ENCODE measurements at places on chromosomes 6 and 20.

- no peak for DNase-seq
Measured at GRCh38 chr6:69936674-69937363, 70.5 kb downstream of the COL19A1 start.

- DNase-seq: peak; percentile 54
Measured at GRCh38 chr6:33700391-33701050, 11.0 kb downstream of the UQCC2 start.

- peak; percentile 27 for DNase-seq
Measured at GRCh38 chr6:11538052-11538818, 686 bp downstream of the TMEM170B start.

GRCh38 chr6:28323813-28324424, 12.0 kb downstream of the ZSCAN31 start:
- DNase-seq: no peak

GRCh38 chr6:160412993-160413392, 64.8 kb downstream of the SLC22A3 start:
- no peak for DNase-seq

- DNase-seq: peak; percentile 2
Measured at GRCh38 chr6:65123521-65123920, 583.5 kb downstream of the EYS start.

- DNase-seq: no peak
Measured at GRCh38 chr20:54184071-54184470, 10.3 kb upstream of the CYP24A1 start.

- DNase-seq: peak; percentile 42
Measured at GRCh38 chr6:28683945-28684538, 158.4 kb downstream of the GPX5 start.

GRCh38 chr20:63441136-63442099, 31.0 kb downstream of the KCNQ2 start:
- peak; percentile 33 for DNase-seq

DNA sequence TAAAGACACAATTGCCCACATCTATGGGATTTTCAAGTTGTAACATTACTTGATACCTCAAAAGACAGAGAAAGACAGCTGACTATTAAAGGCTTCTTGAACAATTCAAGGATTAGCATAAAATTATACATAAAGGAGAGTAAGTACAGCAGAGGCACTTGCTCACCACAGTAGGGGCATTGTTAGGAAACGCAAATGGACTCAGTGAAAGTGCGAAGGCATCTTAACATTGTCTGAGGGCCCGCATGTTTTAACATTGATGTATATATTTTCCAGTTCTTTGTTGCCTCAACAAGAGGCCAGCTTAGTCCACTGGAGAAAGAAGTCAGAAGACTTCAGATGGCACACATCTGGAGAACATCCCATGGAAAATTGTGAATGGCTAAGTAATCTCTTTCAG, 115.4 kb downstream of the SIM1 start:
- no peak for DNase-seq

- peak; percentile 35 for DNase-seq
Measured at GRCh38 chr6:104771258-104771832, 88.4 kb downstream of the HACE1 start.

DNA sequence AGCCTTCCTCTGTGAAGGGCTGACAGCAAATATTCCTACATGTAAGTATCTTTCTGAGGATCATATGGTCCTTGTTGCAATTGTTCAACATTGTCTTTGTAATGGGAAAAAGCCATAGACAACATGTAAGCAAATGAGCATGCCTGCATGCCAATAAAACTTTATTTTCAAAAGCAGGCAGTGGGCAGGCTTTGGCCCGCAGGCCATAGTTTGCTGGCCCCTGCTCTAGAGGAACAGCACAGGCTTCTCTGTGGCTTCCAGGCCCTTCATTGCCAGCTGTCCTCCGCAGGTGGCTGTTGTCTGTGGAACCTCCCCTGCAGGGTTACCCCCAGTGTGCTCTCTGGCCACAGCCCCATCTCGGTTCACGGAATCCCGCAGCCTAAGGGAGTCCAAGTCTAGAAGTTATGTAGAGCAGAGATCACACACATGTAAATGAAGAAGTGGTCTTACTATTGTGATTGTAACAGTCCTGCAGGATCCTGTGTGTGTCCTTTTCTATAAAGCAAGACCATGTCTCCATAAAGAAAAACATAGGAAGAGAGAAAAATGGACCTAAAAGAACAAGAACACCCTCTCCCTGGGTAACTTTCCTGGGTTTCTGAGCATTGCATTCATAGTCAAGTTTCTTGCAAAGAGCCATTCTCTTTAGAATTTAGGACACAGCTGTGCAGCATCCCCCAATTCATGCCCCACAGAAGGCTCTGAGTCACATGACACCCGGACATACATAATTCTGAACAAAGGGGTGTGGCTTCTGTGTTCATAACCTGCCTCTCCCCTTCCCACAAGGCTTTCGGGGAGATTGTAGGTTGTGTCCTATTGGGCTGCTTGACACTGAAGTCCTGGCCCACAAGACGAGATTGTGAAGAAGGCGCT, 10.0 kb downstream of the UNC93A start:
- DNase-seq: no peak

GRCh38 chr6:55833284-55833683, 42.1 kb downstream of the BMP5 start:
- DNase-seq: no peak

DNA sequence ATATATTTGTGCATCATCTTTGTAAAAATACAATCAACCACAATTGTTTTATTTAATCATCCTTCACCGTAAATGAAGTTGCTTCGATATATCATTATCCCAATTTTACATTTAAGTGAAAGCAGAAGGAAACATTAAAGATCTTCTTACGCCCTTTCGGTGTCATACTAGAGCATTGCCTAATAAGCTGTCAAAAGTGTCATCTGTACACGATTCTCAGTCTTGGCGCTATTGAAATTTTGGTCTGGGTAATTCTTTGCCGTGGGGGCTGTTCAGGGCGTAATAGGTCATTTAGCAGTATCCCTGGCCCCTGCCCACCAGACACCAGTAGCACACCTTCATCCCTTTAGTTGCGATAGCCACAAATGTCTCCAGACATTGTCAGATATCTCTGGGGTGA, 40.4 kb upstream of the TMEM170B start:
- peak; percentile 78 for DNase-seq

- no peak for DNase-seq
Measured at GRCh38 chr20:53343448-53343847, 250.2 kb downstream of the ZNF217 start.

DNA sequence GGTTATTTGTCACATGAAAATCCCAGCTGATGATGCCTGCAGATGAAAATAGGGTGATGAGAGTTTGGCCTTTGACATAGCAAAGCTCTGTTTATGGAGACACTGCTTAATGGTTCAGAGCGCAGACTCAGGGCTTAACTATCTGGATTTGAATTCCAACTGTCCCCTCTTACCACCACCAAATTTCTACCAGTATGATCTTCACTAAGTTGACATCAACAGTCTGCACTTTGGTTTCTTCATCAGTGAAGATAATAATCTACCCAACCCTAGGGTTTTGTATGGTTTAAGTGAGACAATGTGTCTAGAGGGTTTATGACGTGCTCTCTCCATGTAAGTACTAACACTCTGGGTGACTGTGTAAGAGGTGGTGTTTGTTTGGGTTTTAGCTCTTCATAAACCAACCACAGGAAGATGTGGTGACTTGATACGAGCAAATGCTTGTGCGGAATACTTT, 151.4 kb upstream of the TNFAIP3 start:
- DNase-seq: no peak

- peak; percentile 36 for DNase-seq
Measured at GRCh38 chr6:116267836-116268588, 11.7 kb downstream of the TSPYL1 start.

DNA sequence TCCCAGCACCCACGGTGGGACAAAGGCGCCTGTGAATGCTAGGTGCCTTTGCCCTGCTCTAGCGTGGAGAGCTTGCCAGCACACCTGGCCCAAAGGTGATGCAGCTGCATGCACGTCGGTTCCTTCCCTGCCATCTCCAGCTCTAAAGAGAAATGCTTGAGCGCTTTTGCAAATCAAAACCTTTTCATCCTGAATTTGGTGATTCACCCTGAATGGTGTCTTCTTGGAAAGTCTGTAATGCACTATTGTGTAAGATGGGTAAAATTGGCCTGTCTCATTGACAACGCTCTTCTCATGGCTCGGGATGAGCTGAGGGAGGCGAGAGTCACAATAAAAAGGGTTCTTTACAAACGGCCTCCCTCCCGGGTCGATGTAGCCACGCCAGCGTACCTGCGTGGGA, 103.1 kb upstream of the ID4 start:
- no peak for DNase-seq

DNA sequence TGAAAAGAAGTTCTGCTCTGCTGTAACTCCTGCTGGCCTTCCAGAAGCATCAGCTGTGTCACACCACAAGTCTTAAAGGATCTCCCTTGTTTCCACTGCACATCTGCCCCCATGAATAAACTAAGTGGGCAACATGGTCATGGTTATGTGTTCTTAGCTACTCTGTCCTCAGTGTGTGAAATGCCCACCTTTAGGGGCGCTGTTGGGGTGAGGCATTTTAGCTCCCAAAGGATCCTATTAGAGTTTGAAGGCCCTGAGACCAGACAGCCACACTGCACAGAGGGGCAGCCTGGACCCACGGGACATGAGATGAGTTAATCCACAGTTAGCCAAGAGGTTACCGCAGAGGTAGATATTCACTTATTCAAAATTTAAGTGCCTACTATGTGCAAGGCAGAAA, 294.3 kb upstream of the QKI start:
- no peak for DNase-seq

DNA sequence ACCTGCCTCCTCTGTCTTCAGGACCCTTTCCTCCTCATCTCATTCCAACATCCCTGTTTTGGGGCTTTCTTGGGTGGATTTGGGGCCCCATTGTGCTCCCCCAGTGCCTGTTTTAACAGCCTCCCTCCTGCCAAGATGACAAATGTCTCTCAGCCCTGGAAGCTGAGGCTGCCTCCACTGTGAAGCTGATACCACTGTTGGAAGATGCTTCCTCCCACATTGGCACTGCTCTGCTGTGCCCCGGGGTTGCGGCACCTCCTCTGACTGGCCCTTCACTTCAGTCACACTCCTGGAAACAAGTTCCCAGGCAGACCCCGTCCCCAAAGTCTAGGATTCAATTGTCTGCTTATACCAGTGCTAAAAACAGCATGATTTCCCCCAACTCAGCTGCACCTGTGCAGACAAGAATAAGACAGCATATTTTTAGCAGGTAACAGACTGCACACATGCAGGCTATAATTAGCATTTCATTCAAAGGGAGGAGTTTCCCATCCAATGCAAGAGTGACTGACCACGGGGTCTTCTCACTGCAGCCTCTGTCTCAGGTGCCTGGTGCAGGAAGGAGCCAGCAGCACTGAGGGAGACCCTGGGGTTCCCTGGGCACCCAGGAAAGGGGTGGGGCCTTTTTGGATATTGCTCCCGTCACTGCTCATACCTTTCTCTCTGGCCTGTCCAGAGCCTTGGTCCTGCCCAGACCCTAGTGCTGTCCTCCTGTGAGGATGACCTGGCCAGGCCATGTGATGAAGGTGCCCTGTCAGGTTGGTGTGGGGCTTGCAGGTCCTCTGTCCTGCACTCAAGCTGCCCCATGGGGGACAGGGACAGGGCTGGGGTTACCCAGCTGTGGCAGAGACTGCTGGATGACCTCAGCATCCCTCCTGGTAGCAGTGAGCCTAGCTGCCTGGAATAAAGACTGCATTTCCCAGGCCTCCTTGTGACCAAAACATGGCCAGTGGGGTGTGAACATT, 31.5 kb upstream of the SULF2 start:
- no peak for DNase-seq

DNA sequence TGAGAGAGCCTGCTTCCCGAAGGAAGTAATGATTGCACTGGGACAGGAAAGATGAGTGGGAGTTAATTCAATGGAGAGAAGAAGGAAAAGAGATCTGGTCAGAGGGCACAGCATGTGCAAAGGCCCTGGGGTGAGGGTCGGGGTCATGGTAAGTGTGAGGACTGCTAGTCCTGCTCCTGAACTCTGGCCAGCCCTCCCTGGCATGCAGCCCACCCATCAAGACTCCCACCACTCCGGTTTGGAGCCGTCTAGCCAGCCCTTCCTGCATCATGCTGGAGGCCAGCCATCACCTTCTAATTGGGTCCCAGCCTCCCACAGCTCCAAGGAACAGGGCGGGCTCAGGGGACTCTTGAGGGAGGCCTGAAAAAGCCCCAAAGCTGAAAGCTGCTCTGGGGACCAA, 42.1 kb downstream of the SRSF3 start:
- DNase-seq: no peak

GRCh38 chr6:81984599-81984998, 232.1 kb upstream of the TENT5A start:
- DNase-seq: no peak

- DNase-seq: peak; percentile 88
Measured at GRCh38 chr6:12637960-12638641, 78.5 kb upstream of the PHACTR1 start.

DNA sequence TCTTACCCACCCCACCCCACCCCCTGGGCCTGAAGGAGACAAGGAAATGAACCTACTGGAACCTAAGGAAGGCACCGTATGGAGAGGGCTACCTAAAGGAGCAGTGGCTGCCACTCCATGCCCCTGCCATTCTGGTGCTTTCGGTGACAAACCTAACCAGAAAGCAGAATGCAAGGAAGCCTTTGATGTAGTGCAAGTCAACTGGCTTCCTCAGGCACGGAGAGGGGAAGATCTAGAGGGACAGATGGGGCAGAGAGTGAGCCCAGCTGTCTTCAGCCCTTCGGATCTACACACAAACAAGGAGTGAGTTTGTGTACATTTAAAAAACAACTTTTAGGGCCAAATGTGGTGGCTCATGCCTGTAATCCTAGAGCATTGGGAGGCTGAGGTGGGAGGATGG, 39.5 kb downstream of the PPP1R16B start:
- no peak for DNase-seq

- DNase-seq: no peak
Measured at GRCh38 chr6:109465772-109466171, 10.2 kb upstream of the MICAL1 start.

- peak; percentile 96 for DNase-seq
Measured at GRCh38 chr6:111406200-111406721, 76.8 kb downstream of the REV3L start.

DNA sequence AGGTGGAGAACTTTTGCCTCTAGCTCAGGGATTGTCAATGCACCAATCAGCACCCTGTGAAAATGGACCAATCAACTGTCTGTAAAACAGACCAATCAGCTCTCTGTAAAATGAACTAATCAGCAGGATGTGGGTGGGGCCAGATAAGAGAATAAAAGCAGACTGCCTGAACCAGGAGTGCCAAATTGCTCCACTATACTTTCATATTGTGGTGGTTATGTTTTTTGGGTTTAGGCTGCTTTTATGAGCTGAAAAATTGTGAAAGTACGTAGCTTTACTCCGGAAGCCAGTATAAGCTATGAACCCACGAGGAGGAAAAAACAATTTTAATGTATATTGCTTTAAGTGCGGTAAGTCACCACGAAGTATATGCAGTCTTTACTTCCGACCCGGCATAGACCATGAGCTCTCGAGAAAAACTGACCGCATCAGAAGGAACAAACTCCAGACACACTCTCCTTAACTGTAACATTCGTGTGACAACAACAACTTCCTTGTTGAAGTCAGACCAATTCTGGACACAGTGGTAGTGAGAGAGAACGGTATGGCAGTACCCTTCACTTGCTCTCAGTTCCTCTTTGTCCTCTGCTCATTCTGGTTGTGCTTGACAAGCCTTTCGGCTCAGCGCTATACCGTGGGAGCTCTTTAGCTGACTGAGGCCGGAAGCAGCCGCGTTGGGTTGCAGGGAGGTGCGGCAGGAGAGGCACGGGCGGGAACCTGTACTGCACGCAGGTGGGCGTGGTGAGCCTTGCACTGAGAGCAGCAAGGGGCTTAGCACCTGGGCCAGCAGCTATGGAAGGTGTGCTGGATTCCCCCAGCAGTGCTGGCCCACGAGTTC, 81.9 kb upstream of the E2F3 start:
- DNase-seq: peak; percentile 87

All from inflammatory macrophage treated with lipopolysaccharide for 4 hours (primary cell).